ENCODE measurements at places on chromosomes 7 and 10.

DNA sequence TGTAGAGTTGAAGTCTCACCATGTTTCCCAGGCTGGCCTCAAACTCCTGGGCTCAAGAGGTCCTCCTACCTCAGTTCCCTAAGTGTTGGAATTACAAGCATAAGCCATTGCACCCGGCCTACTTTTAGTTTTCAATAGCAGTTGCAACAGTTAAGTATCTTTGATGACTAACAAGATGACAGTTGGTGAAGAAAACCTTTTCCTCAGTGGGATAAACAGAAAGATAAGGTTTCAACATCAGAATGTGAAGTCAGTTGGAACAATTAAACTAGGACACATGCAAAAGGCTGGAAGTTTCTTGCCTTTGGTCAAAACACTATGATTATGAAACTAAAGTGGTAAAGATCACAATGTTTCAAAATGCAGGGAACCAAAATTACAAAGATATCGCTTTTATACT, 169.2 kb downstream of the ZNF438 start:
- DNase-seq = no peak

DNA sequence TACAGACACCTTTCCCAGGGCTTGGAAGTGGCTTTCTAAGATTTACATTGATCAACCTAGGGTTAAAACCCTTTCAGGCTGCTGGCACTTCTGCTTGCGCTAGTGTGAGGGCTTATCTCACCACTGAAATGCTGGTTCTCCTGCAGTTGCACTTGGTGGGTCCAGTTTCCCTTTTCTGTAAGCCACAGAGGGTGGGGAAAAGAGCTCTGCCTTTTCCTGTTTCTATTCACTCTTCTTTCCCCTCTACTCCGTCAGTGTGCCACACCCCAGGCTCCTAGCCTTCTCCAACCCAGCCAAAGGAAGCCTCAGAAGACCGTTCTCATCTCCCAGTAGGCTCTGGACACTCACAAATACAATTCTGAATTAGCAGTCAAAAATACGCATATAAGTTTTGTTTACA, 19.0 kb upstream of the CAPZA2 start:
- no peak for DNase-seq

GRCh38 chr7:67696124-67696523, 699.5 kb downstream of the TYW1 start:
- DNase-seq = no peak

DNA sequence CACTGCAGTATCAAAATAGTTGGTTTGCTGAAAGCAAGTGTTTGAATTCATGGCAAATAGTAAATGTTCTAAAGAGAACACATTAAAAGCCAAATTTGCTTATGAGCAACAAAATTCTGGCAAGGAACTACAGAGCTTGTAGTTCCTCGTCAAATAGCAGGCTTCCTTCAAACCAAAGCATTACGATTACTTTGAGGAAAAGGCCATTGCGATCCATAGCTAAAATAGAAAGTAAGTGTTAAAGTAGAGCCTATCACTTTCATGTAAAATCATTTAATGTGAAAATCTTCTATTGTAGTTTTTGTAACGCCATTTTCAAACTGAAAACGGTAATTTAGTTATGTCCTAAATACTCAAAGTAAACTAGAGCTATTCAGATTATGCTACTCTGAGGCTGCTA, 20.1 kb downstream of the CACNA2D1 start:
- DNase-seq = no peak

- DNase-seq = no peak
Observed at GRCh38 chr7:85070967-85071628, 115.8 kb downstream of the SEMA3D start.

GRCh38 chr7:134200970-134201369, 73.8 kb downstream of the LRGUK start:
- DNase-seq = no peak

- DNase-seq = no peak
Observed at GRCh38 chr10:67433276-67433675, 262.7 kb downstream of the CTNNA3 start.

- DNase-seq = no peak
Observed at GRCh38 chr10:103855424-103855823, at the start of gene SH3PXD2A. Gene SH3PXD2A, minus strand, starts transcription at chr10:103855576. Its CDS starts 310 bp downstream, at chr10:103855266.

DNA sequence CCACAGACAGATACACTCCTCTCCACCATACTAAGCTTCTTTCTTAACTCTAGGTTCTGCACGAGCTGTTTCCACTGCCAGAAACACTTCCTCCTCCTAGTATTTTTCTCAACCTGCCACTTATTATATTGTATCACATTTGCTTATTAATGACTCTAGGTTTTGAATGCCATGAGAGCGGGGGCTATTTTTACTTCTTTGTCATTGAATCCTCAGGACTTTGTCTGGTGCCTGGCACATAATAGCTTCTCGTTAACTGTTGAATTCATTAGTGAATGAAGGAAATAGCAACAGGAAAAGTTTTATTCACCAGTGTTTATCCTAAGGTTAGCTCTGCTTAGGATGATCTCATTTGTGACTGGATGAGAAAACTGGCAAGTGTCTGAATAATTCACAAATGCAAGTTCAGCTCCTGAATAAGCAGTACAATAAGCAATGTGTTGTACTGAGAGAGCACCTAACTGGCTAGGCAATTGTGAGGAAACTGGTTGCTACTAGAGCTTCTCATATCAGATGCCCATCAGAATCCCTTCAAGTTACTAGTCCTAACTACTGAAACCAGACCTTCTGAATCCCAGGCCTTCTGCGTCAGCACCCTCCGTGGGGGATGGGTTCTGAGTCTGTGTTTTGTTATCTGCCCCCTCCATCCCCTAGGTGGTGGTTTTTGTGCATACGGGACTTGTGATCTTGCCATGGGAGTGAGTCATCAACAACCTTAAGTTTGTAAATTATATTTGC, 92.7 kb downstream of the LSMEM1 start:
- DNase-seq = no peak

GRCh38 chr7:150848111-150848510, 4.2 kb upstream of the AOC1 start:
- no peak for DNase-seq

DNA sequence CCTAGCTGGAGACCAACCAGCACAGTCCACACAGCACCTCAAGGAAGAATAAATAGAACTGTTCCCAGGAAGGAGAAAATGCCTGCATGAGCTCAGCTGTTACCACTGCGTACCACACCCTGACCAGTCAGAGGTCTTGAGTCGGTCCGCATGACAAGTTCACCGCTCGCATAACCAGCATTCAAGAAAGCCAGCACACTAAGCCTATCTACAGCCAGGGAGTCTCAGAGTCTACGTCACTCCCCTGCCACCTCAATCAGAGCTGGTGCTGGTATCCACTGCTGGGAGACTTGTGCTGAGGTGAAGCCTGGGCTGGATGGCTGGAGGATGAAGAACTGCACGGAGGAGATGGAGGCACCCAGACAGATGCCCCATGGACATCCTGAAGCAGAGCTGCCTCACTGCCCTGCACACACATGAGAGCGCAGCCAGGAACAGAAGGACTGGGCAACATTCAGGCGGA, 19.6 kb downstream of the AKR1C1 start:
- DNase-seq = no peak

DNA sequence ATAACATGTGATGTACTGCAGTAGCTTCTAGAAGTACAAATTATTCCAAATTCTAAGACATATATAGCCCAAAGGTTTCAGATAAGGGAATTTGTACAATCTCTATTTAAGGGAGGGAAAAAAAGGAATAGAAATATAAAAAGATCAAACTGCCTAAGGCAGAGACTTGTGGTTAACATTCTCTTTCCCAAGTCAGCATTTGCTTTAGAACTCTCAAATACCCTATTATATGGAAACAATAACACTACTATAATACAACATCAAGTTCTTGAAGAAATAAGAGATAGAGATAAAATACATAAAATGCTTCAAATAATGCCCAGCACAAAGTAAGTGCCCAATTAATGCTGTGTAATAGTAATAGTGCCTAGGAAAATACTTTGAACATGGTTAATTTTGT, 123.1 kb downstream of the CRPPA start:
- no peak for DNase-seq

DNA sequence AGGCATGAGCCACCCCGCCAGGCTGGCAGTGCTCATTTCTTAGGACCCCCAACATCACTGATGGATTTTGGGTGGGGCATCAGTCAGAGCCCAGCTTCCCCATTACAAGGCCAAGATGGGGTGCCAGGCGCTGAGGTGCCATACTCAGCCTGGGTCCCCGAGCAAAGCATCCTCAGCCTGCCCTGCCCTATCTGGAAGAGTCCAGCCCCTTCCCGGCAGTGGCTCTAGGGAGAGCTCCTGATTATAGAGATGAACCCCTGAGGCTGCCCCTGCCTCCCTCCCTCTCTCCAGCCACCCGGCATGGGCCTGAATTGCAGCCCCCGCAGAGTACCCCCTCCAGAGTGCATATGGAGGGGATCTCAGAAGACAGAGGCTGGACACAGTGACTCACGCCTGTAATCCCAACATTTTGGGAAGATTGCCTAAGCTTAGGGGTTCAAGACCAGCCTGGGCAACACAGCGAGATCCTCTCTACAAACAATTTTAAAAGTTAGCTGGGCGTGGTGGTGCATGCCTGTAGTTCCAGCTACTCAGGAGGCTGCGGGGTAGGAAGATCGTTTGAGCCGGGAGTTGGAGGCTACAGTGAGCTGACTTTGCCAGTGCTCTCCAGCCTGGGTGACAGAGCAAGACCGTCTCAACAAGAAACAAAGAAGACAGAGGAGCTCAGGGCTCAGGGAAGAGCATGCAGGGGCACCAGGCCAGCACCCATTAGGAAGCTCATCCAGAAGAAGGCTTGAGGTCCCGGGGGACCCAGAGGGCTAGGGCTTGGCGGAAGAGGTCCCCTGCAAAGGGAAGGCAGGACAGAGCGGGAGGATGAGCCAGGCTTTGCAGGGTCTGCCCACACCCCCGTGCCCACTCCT, 13.3 kb downstream of the LAT2 start:
- DNase-seq = no peak

- DNase-seq = no peak
Observed at GRCh38 chr7:7553386-7553785, 13.3 kb upstream of the MIOS start.

GRCh38 chr7:28738412-28738811, 219.7 kb downstream of the TRIL start:
- DNase-seq = no peak

- DNase-seq = no peak
Observed at GRCh38 chr7:75971961-75972763, 22.2 kb downstream of the TMEM120A start.

- DNase-seq = no peak
Observed at GRCh38 chr10:97292862-97293198, 393 bp upstream of the ARHGAP19 start.

Measured in stimulated activated CD8-positive, alpha-beta memory T cell treated with anti-CD3 and anti-CD28 coated beads, Interleukin-15, amount 100 ng/mL, for 24 hours (primary cell).